ENCODE measurements at places on chromosomes 11 and 22. TPM values are rescaled to one million over a fixed set of nuclear protein-coding genes. Genes with fewer than 3 reads are reported as not detected.

- peak; percentile 95 for DNase-seq
These were observed at the start of gene PPP1CA for GRCh38 chr11:67401495-67402191. Gene PPP1CA, minus strand, starts transcription at chr11:67401858. Its CDS starts 76 bp downstream, at chr11:67401782.

GRCh38 chr11:88300888-88301487 is 36.5 kb downstream of the CTSC start:
- DNase-seq: peak; percentile 72

GRCh38 chr11:17768547-17768946 is 34.0 kb downstream of the KCNC1 start:
- no peak for DNase-seq

DNA sequence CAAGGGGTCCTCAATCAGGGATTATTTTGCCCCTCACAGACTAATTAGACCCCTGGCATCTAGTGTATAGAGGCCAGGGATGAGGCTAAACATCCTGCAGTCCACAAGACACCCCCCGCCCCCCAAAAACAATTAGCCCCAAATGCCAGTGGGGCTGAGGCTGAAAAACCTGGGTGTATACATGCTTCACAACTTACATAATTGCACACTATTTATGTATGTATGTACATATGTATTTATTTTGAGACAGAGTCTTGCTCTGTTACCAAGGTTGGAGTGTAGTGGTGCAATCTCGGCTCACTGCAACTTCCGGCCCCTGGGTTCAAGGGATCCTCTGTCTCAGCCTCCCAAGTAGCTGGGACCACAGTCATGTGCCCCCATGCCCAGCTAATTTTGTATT is 28.8 kb upstream of the SHANK2 start:
- DNase-seq: no peak

- no peak for DNase-seq
These were observed 7.6 kb downstream of the MYO18B start for GRCh38 chr22:25749420-25750169.

DNA sequence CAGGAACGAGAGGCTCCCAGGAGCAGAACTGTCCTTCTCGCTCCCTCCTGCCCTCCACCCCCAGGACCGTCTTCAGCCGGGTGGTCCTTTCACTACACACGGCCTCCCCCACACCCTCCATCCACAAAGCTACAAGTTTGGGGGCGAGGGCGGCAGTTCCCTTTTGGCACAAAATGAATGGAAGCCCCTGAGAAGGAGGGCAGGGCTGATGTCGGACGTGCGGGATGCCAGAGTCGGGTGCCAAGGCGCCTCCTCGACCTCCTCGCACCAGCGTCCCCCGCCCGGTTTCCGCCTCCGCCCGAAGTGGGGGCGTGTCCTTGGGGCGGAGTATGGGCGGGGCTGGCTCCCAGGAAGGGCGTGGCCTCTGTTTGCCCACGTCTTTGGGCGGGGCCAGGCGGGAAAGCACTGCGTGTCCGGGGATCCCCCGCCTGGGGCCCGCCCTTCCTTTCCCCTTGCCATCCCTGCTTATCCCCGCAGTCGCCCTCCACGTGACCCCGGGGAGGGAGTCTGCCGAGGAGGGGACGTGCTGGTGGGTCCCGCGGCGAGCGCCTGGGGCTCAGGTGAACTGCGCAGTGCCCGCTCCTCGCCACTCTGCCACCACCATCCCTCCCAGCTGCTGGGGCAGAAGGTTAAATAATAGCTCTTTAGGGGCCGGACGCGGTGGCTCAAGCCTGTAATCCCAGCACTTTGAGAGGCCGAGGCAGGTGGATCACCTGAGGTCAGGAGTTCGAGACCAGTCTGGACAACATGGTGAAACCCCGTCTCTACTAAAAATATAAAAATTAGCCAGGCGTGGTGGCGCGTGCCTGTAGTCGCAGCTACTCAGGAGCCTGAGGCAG is 937 bp upstream of the EFEMP2 start:
- peak; percentile 95 for DNase-seq

GRCh38 chr11:73308961-73309919 is 1.2 kb downstream of the ARHGEF17 start:
- peak; percentile 99 for DNase-seq

GRCh38 chr11:44559207-44559939 is 6.1 kb upstream of the CD82 start:
- no peak for DNase-seq

- DNase-seq: no peak
These were observed 86.9 kb downstream of the STIM1 start for GRCh38 chr11:3942160-3942955.

DNA sequence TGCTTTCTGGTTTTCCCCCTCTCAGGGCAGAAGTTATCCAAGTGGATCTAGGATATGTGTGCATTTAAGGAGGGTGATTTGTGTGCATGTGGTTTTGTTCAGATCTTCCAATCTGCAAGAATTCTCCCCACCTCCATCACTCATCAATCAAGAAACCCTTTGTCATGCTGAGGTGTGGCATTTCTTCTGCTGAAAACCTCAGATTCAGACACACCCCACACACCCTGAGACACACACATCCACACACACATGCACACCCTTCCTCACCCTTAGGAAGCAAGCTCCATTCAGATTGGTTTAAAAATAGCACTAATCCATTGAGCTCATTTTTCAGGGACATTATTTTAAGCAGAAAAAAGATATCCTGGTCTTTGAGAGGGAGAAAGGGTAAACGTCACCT is 106.1 kb upstream of the HSD17B12 start:
- no peak for DNase-seq

- no peak for DNase-seq
These were observed 7.6 kb downstream of the DDIAS start for GRCh38 chr11:82909015-82909640.

- DNase-seq: peak; percentile 46
These were observed 52.8 kb upstream of the CCDC188 start for GRCh38 chr22:20203552-20204201.

DNA sequence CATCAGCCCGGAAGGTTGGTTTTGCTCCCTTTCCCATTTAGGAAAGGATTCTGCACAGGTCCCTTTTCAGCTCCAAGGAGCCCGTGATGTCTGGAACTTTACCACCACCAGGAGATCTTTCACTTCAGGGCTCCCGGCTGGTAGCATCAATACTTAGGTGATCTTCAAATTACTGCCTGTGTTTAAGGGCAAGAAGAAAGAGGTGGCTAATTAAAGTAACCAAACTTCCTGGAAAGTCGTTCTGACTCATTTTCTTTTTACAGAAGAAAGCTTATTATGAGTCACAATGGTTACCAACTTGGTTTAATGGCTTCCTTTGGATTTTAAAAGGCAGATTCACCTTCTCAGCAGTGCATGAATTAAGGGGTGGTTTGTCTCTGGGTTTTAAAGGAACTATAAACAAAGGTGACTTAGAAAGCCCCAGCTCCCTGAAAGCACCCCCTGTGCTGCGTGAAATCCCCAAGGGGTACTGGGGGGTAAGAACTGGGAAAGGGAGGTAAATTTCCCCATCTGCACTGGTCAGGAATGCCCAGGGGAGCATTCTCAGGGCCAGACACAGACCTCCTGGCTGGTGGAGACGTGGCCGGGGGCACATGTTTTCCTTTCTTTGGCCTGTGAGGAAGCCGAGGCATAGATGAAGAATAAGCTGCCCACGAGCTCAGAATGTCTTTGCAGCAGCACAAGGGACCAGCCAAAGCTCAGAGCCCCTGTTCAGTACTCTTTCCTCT is 8.8 kb downstream of the POU2F3 start:
- no peak for DNase-seq

DNA sequence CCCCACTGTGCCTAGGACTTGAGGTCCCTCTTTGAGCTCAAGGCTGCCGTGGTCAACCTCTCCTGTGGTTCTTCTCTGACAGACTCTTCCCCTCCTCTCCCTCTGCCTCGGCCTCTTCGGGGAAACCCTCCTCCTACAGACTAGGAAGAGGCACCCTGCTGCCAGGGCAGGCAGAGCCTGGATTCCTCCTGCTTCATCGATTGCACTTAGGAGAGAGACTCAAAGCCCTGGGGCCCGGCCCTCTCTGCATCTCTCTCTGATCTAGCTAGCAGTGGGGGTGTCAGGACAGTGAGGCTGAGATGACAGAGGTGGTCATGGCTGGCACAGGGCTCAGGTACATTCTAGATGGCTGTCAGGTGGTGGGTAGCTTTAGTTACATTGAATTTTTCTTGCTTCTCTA is 63.6 kb upstream of the EMID1 start:
- DNase-seq: no peak

DNA sequence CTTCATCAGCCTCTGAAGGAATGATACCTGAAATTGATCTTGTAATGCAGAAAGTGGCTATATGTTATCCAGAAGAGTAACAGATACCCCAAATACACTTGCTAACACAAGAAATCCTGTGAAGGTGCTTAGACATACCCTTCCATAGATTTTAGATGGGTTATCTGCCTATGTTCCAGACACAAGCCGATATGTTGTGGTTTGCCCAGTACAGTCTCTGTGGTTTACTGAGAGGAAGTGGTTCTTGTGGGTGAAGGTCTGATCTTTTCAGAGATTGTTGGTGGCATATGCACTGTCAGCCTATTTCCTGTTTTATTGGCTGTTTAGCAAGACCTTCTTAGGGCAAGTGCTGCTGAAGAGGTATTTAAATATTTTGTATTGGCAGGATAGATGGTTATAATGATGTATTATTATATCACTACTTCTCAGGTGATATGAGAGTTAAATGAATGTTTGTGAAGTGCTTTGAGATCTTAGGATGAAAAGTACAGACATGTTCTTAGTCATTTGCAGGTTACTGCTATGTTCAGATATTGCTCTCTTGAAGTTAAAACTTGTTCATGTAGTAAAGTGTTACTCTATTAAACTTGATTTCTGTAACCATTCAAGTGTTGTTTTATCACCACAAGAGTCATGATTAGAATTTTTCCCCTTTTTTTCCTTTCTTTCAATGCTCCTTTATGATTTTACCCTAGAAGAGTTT is 8.2 kb downstream of the ARHGEF12 start:
- peak; percentile 42 for DNase-seq

DNA sequence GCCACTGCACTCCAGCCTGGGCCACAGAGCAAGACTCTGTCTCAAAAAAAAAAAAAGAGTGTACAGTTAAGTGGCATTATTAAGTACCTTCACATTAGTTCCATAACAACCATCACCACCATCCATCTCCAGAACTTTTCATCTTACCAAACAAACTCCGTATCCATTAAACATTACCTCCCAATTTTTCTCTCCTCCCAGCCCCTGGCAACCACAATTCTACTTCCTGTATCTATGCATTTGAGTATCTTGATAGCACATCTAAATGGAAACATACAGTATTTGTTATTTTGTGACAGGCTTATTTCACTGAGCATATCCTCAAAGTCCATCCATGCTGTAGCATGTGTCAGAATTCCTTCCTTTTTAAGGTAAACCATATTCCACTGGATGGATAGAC is 46.8 kb downstream of the DGCR2 start:
- no peak for DNase-seq

GRCh38 chr11:132231656-132232347 is 861.4 kb downstream of the NTM start:
- no peak for DNase-seq

GRCh38 chr11:105720096-105720495 is 110.2 kb downstream of the GRIA4 start:
- DNase-seq: no peak

DNA sequence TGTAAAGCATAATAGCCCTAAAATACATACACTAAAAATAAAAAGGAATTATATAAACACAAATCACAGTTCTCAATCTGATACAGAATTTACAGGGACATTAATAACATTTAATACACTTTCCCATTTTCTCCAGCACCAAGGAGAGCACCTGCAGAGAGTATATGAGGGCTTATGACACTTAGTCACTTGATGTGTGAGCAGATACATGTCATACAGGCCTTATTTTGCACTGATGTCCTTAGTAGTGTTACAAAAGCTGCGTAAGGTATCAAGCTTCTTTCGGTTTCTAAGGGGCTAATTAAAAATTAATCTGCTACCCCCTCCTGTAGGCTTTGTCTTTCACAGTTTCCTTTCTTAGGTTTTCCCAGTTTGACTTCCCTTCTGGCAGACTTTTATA is 61.3 kb downstream of the TRIM44 start:
- DNase-seq: peak; percentile 23

DNA sequence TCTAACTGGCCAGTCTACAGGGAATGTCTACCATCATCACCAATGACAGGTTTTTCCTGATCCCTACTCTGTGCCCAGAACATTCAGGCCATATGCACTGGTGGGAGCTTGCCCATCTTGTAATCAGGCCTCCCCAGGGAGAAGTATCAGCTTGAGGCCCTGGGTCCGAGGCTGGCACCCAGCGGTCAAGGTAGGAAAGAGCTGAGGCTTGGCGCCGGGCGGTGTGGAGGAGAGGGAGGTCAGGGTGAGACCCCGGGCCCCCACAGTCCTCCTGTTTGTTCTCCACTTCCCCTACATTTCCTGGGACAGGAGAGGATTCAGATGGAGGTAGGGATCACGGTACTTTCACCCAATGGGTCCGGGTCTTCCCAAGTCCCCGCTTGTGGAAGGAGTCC is 15.5 kb downstream of the TSKU start:
- DNase-seq: no peak

DNA sequence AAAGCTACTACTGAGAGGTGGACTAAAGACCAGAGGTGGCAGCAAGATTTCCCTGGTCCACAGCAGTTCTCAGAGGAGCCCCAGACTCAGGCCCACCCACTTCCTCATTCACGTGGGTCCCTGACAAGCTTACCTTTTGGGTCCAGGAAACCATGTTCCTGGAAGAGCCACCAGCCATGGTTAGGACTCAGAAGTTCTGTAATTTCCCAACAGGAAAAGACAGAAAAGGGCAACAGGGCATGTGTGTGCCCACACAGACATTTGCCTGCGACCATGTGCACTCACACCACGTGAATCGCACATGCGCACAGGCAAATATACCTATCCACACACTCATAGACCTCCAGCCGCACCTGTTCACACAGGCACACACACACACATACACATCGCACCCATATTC is 42.9 kb downstream of the LRRC32 start:
- DNase-seq: no peak

DNA sequence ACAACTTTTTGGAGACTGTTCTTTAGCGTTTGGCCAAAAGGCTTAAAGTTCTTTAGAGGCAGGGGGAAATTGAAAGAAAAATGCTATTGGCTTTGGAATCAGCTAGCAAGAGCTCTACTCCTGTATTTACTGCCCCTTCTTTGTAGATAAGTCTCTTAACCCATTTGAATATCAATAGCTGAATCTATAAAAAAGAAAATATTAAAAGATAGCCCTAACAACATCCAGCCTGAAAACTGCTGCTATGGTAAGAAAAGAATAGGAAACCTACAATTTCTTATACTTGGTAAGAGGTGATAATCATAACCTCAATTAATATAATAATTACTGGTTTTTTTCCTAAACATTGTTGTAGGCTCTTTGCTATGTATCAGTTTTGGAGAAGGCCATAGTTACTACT is at the start of gene OR5B12:
TSS of gene OR5B12 (minus strand) at position 101 of the 400 bp plus-strand sequence. CDS start 2,085 bp downstream, outside the sequence.
- DNase-seq: no peak

GRCh38 chr11:75324740-75325139 is 26.7 kb downstream of the ARRB1 start:
- DNase-seq: no peak

LYVE1 gene
- total RNA-seq: not detected

KDM4D gene
- total RNA-seq: 3.8 TPM

FLRT1 gene
- total RNA-seq: 0.53 TPM

FADD gene
- 30.1 TPM for total RNA-seq

ZW10 gene
- total RNA-seq: 10.2 TPM

KLHL35 gene
- 2.2 TPM for total RNA-seq

OR6T1 gene
- total RNA-seq: not detected

BLID gene
- 1.0 TPM for total RNA-seq

ALDH3B2 gene
- total RNA-seq: not detected

WT1 gene
- 5.0 TPM for total RNA-seq
